ENCODE measurements at places on chromosomes 4 and X. TPM values are rescaled to one million over a fixed set of nuclear protein-coding genes. Genes with fewer than 3 reads are reported as not detected.

CPLX1 gene
- total RNA-seq: 3.0 TPM

SLITRK4 gene
- total RNA-seq: not detected

NLGN3 gene
- total RNA-seq: 1.2 TPM

RASGEF1B gene
- total RNA-seq: 3.4 TPM

CXorf38 gene
- 22.8 TPM for total RNA-seq

CDKL2 gene
- total RNA-seq: 1.4 TPM

TLR6 gene
- 3.9 TPM for total RNA-seq

PDLIM3 gene
- total RNA-seq: not detected

CENPVL2 gene
- total RNA-seq: not detected

- no peaks in the 10 kb centered on the region for H3K27me3 ChIP-seq
- peaks cover 7% of the 10 kb centered on the region for H3K4me1 ChIP-seq
- H3K27ac ChIP-seq: no peak overlapping the region
- no peaks in the 10 kb centered on the region for H3K36me3 ChIP-seq
- DNase-seq: no peak
Measured at GRCh38 chrX:10049236-10049635, 82.1 kb downstream of the CLDN34 start.

DNA sequence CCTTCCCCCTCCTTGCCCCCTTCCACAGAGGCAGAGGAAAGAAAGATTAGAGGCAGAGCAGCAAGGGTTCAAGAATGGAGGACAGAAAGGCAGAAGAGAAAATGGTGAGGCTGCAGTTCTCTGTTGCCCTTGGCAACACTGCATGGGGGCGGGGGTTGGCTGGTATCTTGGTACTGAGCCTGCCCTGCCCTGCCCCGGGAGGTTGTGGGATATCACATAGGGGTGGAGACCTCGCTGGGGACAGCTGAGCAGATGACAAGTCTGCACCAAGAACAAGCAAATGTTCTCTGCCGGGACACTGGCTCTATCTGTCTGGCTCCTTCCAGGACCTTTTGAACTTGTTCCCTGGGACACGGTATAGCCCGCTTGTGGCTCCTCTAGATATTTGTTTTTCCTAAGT lies 39.8 kb downstream of the NHS start:
- no peaks in the 10 kb centered on the region for H3K36me3 ChIP-seq
- H3K27ac ChIP-seq: no peak overlapping the region
- H3K4me1 ChIP-seq: peaks cover 2% of the 10 kb centered on the region
- no peak for DNase-seq

- peak; percentile 70 for DNase-seq
- H3K27ac ChIP-seq: peak within 1 kb of the TSS; percentile 92
- peaks cover 61% of the 10 kb centered on the region for H3K4me1 ChIP-seq
- H3K36me3 ChIP-seq: peaks cover 29% of the 10 kb centered on the region
Measured at GRCh38 chrX:24149351-24150050, at the start of gene ZFX. Gene ZFX, plus strand, starts transcription at chrX:24149729. Its CDS starts 23,014 bp downstream, at chrX:24172743.

DNA sequence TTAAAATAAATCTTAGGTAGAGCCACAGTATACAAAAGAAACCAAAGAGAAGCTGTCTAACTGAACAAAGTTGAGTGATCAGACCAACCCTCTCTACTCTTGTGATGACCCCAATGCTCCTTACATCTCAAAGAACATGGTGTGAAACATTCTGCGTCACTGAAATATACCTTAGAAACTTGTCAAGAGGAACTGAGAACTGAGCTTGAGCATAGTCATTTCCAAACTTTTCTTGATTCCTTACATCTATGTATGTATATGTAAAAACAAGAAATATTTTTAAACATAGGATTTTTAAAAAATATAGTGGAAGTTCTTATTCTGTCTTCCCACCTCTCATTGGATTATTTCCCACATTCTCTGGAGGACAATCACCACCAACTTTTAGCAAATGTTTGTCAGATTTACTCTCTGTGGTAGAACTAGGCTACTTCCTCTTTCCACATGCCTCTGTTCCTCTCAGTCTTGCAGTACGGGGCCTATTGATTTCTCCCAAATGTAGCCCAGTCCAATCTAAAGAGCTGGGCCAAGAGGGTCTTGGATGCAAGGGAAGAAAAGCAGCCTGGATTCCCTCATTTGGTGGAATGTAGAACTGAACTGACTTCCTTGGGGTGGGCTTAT lies 98.2 kb upstream of the HHIP start:
- H3K36me3 ChIP-seq: no peaks in the 10 kb centered on the region
- H3K4me1 ChIP-seq: no peaks in the 10 kb centered on the region

DNA sequence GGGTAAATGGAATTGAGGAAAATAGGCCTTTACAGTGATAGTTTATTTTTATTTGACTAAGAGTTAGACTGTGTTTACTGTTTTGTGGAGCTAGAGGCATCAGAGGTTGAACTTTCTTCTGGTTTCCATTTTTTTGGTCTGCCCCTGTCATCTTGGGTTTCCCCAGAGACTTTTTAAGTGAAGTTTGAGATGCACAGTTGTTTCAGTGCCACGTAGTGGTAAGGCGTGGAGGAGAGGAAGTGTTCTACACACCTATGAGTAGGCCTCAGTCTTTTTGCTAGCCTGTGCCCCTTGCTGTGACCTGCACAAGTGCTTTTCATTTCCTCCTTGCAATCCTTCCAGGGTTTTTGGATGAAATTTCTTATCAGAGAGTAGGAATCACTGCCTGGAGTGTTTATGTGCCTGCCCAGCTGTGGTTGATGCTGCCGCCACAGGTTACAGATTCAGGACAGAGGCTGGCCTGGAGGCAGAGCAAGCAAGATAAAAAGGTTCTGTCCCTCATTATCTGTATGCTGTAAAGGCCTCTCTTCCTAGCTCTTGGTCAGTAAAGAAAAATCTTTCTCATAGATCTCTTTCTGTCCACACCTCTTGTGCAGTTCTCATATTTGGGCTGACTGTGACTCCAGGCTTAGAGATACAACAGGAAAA lies 12.5 kb upstream of the HSFX4 start:
- H3K27me3 ChIP-seq: no peaks in the 10 kb centered on the region
- peak overlapping the region; percentile 49 for H3K27ac ChIP-seq
- no peak overlapping the region for H3K4me3 ChIP-seq
- peaks cover 4% of the 10 kb centered on the region for H3K4me1 ChIP-seq

DNA sequence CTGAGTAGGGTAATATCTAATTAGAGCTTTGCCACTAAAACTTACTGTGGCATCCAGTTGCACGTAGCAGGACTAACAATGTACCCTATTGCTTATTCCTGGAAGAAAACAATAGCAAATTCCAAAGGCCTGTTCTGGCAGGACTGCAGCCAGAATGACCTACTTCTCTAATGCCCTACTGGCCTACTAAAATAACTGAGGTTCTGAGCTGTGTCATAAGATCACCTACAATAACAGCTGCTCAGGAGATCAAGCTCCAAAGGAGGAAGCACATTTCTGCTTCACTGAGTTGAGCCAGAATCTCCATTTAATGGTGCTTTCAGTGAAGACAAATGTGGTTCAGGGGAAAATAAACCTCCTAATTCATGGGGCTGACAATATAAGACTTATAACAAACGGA lies 42.2 kb upstream of the CXCL8 start:
- H3K27ac ChIP-seq: no peak overlapping the region
- no peaks in the 10 kb centered on the region for H3K36me3 ChIP-seq

DNA sequence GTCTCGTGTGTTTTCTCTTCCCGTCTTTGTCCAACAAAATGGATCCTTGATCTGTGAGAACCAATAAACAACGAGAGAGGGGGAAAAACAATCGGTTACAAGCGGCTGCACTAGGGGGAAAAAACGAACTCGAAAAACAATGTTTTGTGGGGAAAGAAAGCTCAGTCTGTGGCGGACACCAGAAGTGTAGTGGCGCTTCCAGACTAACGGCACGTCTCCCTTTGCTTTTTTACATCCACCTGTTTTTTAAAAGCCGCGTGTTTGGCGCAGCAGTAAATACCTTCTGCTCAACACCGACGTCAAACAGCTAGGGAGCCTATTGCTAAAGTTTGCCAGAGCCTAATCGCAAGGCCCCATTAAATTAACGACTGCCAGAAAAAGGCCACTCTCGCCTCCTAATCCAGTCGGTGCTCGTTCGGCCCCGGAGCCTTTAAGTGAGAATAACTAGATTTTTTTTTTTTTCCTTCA lies 3.3 kb downstream of the NKX6-1 start:
- peak overlapping the region; percentile 10 for H3K27ac ChIP-seq
- peaks cover 85% of the 10 kb centered on the region for H3K27me3 ChIP-seq
- peaks cover 9% of the 10 kb centered on the region for H3K36me3 ChIP-seq
- peaks cover 23% of the 10 kb centered on the region for H3K4me1 ChIP-seq
- DNase-seq: no peak

DNA sequence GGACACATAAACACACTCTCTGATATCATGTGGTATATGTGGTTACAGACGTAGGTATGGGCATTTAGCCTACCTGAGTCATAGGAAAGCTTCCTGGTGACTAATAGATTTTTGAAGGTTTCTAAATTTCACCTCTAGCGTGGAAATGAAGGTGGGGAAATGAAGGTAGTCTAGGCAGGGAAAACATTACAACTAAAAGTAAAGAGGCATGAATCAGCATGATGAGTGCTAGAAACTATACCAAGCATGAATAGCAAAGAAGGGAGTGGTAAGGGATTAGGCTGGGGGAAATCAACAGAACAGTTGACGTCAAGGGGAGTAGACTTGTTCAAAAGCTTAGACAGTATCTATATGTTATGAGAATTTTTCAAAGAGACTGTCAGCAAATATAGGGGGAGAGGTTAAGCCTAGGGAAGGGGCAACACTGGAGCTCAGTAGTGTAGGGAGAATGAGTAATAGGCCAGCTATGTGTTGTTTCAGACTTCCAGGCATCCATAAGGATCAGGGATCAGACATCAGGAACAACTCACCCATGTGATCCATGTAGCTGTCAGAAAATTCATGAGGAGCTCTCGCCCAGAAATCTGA lies 279.3 kb upstream of the DIPK2B start:
- DNase-seq: no peak
- no peaks in the 10 kb centered on the region for H3K27me3 ChIP-seq
- H3K27ac ChIP-seq: no peak overlapping the region
- no peak overlapping the region for H3K4me3 ChIP-seq
- H3K36me3 ChIP-seq: no peaks in the 10 kb centered on the region

DNA sequence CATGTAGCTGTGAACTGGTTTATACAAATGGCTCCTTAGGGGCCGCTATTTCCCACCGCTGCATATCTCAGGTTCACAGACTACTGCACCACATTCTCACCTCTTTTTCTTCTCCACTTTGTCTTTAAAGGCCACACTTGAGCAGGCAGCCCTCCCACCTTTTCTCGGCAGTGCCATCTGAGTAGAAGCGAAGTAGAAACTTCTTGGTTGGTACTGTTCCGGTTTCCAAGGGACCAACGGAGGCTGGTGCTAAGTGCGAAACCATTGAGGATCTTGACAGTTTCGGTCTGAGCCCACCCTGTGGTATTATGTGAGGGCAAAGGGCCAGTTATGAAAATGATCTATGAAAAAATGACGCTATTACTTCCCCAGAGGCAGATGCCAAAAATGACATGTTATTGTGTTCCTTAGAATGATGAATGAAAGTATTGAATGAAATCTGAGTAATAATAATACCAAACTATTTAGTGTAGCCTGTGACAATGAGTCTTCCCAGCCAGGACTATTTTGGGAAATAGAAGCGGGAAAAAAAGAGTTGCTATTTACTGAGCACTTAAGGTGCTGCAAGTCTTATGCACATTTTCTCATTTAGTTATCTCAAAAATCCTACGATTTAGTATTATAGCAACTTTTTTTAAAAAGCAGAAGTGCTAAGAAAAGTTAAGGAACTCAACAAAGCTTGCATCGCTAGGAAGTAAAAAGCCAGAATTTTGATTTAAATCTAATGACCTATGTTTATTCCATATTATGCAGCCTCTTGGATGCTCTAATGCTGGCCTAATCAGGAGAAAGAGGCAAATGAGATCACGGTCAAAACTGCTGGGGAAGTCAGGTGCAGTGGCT lies 29.6 kb upstream of the CHRNA9 start:
- no peaks in the 10 kb centered on the region for H3K27me3 ChIP-seq
- H3K4me3 ChIP-seq: peak overlapping the region; percentile 28
- peak; percentile 55 for DNase-seq
- peaks cover 87% of the 10 kb centered on the region for H3K4me1 ChIP-seq
- peaks cover 13% of the 10 kb centered on the region for H3K36me3 ChIP-seq

- no peak overlapping the region for H3K4me3 ChIP-seq
- no peak for DNase-seq
- H3K27ac ChIP-seq: no peak overlapping the region
- H3K4me1 ChIP-seq: no peaks in the 10 kb centered on the region
- H3K36me3 ChIP-seq: peaks cover 44% of the 10 kb centered on the region
- H3K27me3 ChIP-seq: no peaks in the 10 kb centered on the region
Measured at GRCh38 chr4:106104276-106104675, 209.0 kb downstream of the NPNT start.

DNA sequence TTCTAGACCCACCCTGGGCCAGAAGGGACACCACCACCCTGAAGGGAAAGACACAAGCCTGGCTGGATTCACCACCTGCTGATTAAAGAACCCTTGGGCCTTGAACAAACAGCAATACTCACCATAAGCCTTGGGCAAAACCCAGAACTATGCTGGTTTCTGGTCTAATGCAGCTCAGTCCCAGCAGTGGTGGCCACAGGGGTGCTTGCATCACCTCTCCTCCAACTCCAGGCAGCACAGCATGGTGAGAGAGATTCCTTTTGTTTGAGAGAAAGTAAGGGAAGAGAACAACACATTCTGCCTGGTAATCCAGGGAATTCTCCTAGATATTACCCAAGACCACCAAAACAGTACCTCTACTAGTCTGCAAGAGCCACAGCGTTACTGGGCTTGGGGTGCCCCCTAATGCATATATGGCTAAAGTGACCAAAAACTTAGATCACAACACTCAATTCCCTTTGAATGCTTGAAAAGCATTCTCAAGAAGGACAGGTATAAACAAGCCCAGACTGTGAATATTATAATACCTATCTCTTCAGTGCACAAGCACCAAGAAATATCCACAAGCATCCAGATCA lies 25.7 kb downstream of the RNF128 start:
- no peak for DNase-seq
- H3K27ac ChIP-seq: no peak overlapping the region
- H3K4me3 ChIP-seq: no peak overlapping the region
- H3K27me3 ChIP-seq: peaks cover 2% of the 10 kb centered on the region
- H3K4me1 ChIP-seq: no peaks in the 10 kb centered on the region

- H3K4me3 ChIP-seq: no peak overlapping the region
- DNase-seq: no peak
- no peaks in the 10 kb centered on the region for H3K36me3 ChIP-seq
- no peaks in the 10 kb centered on the region for H3K27me3 ChIP-seq
Measured at GRCh38 chr4:90503677-90504076, 376.5 kb downstream of the CCSER1 start.

DNA sequence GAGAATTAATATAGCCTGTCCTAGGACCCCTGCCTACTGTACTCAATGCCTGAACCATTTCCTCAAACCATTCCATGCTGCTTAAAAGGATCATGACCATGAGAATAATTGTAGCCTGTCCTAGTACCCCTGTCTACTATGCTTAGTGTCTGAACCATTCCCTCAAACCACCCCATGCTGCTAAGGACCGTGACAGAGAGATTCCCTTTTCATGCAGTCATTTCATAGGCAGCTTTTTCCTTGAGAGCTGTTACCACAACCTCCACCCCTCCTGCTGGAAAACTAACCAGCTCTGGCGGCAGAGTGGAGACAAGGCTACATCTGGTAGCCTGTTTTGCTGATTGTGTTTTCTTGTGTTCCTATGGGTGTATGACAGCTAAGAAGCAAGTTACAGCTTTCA lies 174.9 kb upstream of the SMARCAD1 start:
- H3K4me3 ChIP-seq: no peak overlapping the region
- H3K27me3 ChIP-seq: no peaks in the 10 kb centered on the region
- DNase-seq: no peak
- H3K27ac ChIP-seq: no peak overlapping the region
- no peaks in the 10 kb centered on the region for H3K36me3 ChIP-seq

- H3K27ac ChIP-seq: no peak overlapping the region
- no peaks in the 10 kb centered on the region for H3K36me3 ChIP-seq
- no peak for DNase-seq
- no peak overlapping the region for H3K4me3 ChIP-seq
- H3K4me1 ChIP-seq: peaks cover 17% of the 10 kb centered on the region
- H3K27me3 ChIP-seq: peaks cover 1% of the 10 kb centered on the region
Measured at GRCh38 chr4:183635741-183636140, 23.2 kb downstream of the RWDD4 start.
